ENCODE measurements at places on chromosomes 1 and 21. TPM values are rescaled to one million over a fixed set of nuclear protein-coding genes. Genes with fewer than 3 reads are reported as not detected.

- no peak for DNase-seq
Measured at GRCh38 chr1:109721042-109721441, 9.0 kb downstream of the GSTM5 start.

DNA sequence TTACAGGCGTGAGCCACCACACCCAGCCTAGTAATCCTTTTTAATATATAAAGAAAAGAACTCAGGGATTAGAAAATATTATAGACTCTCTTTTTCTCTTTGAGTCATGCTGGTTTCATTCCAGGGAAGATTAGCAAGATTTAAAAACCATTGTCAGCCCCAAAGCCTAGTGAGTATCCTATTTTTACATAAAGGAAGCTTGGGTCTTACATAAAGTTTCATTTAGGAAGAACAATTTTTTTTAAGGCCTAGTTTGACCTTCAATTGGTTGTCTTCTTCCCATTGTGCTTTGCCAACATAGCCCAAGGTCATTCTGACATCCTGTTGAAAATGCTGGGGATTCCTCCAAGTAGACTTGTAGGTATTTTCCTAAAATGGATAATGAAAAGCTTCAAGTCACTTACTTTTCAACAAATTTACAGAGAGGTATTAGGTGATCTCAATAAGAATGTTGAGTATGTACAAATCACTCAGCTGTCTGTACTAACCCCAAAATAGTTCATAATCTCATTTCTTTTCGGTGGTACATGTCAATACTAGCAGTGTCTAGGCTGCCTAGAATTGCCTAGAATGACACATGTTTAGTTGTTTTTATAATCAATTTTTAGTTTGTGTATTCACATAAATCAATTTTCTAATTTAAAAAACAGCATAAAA lies 4.3 kb upstream of the KIF14 start:
- no peak for DNase-seq

- no peak for DNase-seq
Measured at GRCh38 chr21:42319376-42319775, 4.2 kb upstream of the TFF3 start.

GRCh38 chr1:18419113-18419844 lies 61.5 kb upstream of the KLHDC7A start:
- DNase-seq = no peak

Gene AADACL4
- total RNA-seq = not detected

DNA sequence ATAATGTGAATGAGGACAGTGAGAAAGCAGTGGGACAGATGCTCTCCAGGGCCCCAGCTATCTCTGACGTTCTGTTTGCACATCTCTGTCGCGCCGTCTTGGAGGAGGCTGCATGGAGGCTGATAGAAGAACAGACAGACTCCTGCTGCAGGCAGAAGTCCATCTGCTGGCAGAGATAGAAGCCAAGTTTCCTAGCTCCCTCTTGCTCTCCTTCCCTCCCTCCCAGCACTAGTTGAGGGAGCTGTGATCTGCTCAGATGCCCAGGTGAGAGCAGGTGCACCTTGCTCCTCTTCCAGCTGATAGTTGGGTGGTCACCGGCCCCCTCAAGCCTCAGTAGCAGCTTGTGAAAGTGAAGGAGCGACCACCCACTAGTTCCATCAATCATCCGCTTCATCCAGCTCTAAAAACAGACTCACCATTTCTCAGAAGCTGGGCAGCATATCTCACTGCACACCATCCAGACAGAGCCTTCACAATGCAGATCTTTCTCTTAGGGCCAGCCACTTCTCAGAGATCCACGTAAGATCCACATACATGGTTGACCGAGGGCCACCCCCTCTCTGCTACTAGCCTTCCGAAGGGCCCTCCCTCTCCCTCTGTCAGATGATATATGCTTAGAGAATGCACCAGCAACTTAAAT lies 12.9 kb downstream of the LRRN2 start:
- no peak for DNase-seq

DNA sequence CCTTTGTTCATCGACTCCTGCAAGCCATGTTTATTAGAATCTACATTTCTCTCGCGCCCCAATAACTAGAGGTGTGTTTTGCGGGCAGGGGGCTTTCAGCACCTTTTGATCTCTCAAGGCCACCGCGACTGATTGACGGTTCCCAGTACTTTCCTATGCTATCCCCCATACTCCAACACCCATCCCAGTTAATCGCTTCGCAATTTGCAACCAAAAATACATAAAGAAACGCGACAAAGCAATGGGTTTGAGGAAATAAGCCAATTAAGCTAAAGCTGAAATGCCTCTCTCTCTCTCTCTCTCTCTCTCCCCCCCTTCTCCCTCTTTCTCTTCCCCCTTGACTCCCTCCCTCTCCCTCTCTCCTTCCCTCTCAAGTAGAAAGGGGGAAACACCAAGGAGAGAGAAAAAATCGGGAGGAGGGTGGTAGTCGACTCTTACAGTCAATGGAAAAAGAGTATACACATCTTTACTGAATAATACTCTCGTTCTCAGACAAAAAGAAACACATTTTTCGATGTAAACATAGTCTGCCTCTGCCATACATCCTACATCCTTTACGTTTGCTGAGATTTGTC lies 128.0 kb upstream of the DPYD start:
- DNase-seq = no peak

DNA sequence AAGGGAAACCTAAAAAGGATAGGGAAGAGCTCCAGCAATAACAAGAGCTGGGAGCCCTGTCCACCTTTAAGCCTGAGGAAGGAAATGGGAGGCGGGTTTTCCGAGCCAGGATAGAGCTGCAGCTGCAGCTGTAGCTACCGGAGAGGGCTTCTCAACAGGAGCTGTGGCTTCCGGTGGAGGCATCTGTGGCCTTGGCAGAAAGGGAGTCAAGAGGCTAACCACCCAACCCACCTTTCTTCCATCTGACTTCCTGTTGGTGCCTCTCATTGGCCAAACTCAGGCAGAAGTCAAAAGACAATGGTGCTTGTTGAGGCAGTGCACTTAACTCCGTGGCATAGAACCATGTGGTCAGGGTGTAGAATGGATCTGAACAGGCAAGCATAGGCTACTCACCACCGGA lies 313.1 kb upstream of the DAB1 start:
- no peak for DNase-seq

Gene GIPC2
- total RNA-seq = 0.10 TPM

GRCh38 chr1:31693231-31693630 lies 10.6 kb downstream of the COL16A1 start:
- DNase-seq = no peak

Gene SPATA1
- total RNA-seq = not detected

GRCh38 chr1:53458634-53459033 lies 565 bp upstream of the DMRTB1 start:
- no peak for DNase-seq

Gene CLCA4
- not detected for total RNA-seq

DNA sequence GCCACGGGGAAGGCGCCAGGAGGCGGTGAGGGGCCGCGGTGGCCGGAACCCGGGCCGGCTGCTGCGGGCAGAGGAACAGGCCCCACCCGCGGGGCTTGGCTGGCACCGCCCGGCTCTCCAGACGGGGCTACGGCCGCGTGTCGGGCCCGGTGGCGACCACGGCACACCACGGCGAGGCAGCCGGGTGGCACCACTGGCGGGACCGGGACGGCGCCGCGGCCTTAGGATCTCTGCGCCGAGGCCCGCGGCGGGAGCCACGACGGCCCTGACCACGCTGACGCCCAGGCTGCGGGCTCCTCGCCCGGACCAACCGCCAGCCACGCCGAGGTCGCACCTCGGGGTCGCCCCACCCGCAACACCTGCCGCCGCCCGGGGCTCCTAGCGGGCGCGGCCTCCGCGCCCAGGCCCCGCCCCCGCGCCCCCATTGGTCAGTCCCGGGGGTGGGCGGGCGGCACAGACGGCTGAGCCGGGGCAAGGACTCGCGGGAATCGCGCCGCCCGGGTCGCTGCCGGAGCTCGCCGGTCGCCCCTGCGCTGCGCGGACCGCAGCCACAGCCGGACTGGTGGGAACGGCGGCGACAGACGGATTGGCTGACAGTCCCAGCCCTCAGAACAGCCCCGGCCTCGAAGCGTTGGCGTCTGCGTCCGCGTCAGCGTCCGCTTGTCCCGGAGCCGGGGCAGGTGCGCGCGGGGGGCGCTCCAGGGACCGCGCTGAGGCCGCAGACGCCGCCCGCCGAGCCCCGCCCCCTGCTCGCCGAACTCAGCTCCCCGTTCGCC lies at the start of gene BMP8A:
Gene BMP8A (plus strand): TSS at position 491 of the 776 bp plus-strand sequence. CDS start 356 bp downstream, outside the sequence.
- DNase-seq = peak; percentile 70

GRCh38 chr1:34591751-34592629 lies 162.9 kb upstream of the GJB5 start:
- no peak for DNase-seq

Gene FMOD
- total RNA-seq = not detected

Gene UBR4
- total RNA-seq = 47.0 TPM

DNA sequence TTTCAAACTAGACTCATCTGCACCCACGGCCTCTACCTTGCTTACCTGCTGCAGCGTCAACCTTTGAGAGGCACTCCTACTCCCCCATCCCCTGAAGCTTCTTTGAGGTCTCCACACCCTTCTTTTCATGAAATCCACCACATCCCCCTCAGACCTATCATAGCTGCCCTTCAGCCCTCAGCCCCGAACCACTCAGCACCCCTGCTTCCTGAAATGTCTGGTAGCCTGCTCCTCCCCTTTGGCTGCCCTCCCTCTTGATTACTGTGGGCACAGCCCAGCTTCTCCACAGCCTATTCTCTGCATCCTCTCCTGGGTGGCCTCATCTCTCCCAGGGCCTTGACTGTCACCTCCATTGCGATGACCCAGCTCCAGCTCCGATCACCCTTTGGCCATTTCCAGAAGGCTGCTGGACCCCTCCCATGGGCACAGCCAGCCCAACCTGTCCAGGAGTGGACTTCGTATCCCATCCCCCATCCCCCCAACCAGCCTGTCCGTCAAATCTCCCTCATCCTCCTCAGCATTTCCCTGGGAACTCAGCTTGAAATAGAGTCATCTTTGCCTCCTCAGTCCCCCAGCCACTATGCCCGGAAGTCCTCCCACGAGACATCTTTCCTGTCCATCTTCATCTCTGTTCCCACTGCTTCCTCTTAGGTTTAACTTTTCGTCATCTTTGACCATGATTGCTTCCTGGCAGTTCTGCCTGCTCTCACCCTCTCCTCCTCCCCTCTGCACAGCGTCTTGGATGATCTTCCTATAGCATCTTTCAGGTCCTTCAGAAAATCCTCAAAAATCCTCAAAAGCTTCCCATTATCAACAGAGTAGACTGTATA lies 6.1 kb upstream of the ADORA1 start:
- DNase-seq = no peak

Gene NSL1
- 69.0 TPM for total RNA-seq

DNA sequence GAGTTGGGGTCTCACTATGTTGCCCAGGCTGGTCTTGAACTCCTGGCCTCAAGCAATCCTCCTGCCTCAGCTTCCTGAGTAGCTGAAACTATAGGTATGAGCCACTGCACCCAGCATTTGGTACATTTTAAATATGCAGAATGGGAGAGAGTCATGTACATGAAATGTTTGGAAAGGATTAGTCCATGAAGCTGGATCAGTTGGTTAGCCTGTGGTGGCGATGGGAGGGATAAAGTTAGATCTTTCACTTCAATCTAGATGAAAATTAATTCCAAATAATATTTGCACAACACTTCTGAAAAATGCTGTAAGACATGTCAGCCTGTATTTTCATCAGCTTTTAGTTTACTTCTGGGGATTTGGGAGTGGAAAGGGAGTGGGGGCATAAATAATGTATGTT lies 188.9 kb downstream of the HUNK start:
- DNase-seq = no peak

Gene TIAM1
- total RNA-seq = 2.2 TPM

Gene PROK1
- not detected for total RNA-seq

DNA sequence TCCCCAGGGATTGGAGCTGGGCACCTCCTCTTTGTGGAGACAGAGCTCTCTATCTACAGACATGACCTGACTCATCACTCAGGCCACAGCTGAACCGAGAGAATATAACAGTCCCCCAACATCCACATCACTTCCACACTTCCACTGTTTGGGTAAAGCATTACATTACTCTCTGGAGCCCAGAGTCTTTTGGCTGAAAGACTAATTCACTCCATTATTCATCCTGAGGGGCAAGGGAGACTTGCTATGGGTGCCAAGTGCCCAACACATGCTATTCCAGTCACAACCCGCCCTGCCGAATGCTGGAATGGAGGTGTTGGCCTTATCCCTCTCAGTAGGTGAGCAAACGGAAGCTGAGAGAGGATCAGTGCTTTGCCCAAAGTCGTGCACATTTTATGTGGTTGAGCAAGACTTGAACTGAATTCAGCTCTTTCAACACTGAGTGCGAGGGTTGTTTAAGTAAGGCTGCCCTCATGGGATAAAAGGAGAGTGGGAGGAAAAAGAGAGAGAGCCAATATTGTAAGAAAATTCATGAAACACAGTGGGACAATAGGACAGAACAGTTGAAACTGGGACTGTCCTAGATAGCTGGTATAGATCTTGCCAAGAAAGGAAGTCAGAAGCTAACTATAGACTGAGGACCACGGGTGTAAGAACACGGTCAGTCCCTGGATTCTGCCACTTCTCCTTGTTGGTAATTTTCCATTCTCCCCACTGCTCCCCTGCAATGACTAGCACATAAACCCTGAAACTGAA lies 13.5 kb upstream of the CHI3L1 start:
- peak; percentile 97 for DNase-seq

DNA sequence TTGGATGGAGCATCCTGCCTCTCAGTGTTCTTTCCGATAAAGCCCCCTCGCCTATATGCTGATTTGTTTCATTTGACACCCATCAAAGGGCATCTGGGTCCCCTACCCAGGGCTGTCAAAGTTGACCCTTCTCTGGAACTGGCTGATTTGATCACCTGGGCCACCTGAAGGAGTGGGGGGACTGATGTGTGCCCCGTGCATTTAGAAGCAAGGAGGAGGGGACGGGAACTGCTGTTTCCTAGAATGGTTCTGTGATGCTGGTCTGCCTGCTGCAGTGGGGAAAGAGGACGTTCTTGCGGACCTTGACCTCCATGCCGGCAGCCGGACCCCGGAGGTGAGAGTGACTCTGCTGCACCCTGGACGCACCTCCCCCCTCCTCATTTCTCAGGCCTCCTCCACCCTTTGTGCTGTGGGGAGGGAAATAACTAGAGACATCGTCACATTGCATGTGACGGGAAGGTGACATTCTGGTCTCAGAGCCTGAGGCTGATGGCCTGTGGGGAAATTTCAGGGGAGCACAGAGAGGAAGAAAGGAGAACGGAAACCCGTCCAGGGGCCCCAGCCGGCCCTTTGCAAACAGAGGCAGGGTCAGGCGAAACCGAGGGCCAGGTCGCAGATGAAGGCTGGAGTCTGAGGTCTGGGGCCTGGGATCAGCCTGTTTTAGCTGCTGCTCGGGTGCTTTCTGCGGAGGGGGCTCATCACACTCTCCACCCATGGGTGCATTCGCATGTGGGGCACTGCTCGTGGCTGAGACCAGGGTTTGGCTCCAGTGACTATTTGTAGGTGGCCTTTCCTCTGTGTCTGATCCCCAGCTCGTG lies 25.7 kb downstream of the CRYAA start:
- DNase-seq = no peak

- no peak for DNase-seq
Measured at GRCh38 chr1:90989990-90990389, 31.8 kb downstream of the ZNF644 start.

GRCh38 chr21:30518876-30519275 lies 16.9 kb upstream of the KRTAP19-5 start:
- DNase-seq = no peak

Gene FBLIM1
- 17.5 TPM for total RNA-seq
